ENCODE measurements at places on chromosomes 12 and 14. TPM values are rescaled to one million over a fixed set of nuclear protein-coding genes. Genes with fewer than 3 reads are reported as not detected.

DNA sequence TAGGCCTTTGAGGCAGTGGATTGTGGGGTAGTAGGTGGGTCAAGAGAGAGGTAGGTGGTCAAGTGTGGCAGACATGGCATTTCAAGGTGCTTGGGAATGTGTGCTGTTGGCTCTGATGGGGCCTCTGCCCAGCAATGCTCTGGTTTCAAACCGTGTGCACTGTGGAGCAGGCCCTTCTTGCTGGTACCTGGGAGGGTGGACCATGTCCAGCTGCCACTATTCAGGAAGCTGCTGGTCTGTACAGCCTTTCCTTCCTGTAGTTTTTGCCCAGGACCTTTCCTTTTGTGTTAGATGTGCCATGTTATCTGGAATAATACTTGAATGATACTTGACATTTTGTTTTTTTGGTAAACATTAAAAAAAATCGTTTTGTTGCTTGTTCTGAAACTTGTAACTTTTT is 14.8 kb downstream of the RIMKLB start:
- DNase-seq = no peak

Gene SOS2
- polyA plus RNA-seq = 10.2 TPM

DNA sequence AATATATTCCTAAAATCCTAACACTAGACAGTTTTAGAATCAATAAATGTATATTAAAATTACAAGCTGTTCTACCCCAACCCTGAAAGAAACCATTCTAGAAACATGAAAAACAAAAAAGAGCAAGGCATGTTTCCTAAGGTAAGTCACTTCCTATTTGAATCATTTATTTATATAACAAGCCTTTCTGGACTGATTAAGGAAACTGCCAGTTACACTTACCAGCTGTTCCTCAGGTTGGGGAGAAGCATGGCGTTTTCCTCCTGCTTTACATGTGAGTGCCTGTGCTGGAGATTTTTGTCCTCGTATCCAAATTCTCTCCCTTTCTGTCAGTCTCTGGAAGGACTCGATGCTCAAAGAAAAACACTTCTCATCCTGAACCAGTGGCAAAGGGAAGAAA is 183.3 kb downstream of the EFCAB11 start:
- DNase-seq = no peak

- DNase-seq = no peak
These were observed 126.6 kb downstream of the ZFP36L1 start for GRCh38 chr14:68666236-68666635.

GRCh38 chr14:77458249-77458950 is 507 bp downstream of the AHSA1 start:
- peak; percentile 4 for DNase-seq

GRCh38 chr12:132323171-132324010 is 6.0 kb downstream of the GALNT9 start:
- no peak for DNase-seq

- DNase-seq = no peak
These were observed 21.1 kb downstream of the GYS2 start for GRCh38 chr12:21583587-21583986.

DNA sequence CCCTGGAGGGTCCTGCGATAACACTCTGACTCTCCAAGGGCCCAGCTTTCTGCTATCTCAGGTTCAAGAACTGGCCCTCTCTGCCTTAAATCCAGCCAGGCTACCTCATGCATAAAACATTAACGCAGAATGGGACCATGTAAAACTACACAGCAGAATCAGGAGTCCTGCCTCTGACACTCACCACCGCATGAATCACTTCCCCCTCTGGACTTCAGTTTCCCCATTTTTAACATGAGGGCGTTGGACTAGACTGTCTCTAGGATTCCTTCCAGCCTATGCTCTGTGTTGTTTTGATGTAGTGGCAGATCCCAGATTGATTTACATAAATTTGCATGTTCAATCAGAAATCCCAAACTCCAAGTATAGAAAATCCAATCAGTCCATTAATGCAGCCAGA is 3.3 kb downstream of the NCKAP5L start:
- no peak for DNase-seq

Gene OR6C70
- not detected for polyA plus RNA-seq

DNA sequence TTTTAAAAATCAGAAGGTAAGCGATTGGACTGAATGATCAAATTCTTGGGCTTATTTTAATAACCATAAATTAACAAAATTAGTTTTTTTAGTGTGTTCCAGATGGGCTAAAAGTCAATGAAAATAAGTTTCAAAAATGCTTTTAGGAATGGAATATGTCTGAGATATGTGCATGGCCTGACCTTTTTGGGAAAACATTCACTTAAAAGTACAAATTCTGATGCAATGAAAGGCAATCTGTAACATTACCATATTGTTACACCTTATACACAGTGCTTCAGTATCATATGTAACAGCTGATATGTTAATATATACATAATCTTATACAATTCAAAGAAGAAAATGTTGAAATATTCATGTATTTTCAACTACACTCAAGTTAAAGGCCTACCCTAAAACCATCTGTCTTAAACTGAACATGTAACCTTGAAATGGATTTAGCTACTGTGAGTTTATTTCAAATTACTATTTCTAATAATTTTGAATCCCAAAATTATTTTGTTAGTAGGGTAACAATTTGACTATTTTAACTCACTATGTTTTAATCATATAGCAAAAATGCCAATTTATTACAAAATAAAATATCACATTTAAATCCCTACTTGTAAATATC is 84.8 kb downstream of the EEA1 start:
- no peak for DNase-seq

Gene INHBC
- polyA plus RNA-seq = not detected

GRCh38 chr12:67609226-67609870 is 39.2 kb upstream of the DYRK2 start:
- no peak for DNase-seq

GRCh38 chr14:59275668-59276067 is 87.2 kb downstream of the DAAM1 start:
- DNase-seq = no peak

DNA sequence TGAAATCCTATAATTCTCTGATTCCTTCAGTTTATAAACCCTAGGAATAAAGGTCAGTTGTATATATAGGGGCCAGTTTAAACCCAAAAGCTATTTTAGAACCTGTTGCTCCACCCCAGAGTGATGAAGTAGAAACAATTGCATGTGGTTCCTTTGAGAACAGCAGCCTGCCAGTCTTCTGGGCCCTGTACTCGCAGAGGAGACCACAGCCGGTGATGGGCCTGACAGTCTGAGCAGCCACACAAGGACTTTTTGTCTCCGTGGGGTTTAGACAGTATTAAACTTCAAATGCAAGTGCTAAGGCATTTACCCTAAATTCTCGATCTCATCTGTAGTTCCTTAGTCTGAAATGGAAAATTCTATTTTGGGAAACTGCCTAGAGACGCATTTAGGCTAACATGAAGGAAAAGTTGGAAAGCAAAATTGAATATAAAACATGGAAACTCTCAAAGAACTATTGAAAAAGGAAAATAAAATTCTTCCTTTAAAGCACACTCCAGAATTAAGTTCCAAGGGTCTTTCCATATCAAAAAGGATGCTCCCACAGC is 80.6 kb downstream of the PRICKLE1 start:
- no peak for DNase-seq

GRCh38 chr12:133105620-133106019 is 24.5 kb downstream of the ZNF891 start:
- DNase-seq = no peak

Gene ACVR1B
- polyA plus RNA-seq = 2.5 TPM

DNA sequence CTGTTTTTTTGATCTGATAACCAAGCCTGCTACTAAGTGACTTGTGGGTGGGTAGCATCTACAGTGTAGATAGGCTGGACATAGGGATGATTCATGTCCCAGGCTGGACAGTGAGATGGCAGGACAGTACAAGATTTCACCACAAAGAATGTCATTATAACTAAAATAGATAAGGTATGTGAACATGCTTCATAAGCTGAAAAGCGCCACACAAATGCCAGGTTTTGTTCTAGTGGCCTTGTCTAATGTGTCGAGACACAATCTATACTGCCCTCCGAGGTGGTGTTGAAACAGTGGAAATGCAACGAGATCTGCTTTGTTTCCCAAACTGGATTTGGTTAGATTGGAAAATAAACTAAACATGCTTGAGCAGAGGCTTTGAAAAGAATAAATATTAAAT is 4.4 kb downstream of the LGALS3 start:
- DNase-seq = no peak

DNA sequence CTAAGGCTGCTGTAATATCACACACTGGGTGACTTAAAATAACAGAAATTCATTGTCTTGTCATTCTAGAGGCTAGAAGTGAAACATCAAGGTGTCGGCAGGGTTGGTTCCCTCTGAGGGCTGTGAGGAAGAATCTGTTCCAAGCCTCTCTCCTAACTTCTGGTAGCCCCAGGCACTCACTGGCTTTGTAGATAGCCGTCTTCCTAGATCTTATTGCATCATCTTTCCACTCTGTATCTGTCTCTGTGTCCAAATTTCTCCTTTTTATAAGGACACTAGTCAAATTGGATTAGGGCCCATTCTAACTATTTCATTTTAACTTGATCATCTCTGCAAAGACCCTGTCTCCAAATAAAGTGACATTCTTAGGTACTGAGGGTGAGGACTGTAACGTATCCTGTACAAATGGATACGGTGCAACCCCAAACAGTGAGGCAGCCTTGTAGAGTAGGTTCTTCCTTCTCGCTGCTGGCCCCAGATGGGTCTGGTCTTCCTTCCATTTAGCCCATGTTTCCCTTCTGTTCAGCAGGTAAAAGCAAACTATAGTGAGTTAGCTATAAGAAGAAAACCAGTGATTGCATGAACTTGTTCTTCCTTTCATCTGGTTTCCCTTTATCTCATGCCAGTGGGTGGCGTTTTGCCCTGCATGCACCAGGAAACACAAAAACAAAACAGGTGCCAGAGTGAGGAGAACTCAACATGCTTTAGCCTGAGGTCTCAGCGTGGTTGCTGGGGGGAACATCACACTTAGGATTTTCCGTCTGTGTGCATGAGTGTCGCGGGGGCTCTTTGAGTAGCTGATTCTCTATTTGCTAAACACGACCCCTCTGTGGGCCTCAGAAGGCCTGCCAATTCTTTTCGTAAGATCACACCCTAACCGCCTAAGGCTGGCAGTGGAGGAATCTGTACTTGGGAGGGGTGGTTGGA is 19.5 kb downstream of the TTC9 start:
- DNase-seq = peak; percentile 79

DNA sequence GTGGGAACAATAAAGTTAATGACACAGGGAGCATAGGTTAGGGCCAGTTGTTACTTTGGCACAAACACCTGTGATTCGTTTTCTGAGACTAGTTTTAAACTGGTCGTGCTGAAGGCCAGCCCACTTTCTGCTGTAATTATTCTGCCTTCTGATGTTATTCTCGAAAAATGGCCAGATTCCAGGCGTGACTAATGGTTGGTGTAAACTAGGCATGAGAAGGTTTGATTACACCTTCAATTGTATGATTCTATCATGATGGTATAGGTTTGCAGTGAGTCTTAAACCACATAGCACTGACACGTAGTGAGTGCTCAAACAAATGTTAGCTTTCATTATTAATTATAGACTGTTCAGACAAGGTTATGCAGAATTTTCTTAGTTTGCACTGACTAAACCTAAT is 39.0 kb downstream of the CKB start:
- DNase-seq = no peak

DNA sequence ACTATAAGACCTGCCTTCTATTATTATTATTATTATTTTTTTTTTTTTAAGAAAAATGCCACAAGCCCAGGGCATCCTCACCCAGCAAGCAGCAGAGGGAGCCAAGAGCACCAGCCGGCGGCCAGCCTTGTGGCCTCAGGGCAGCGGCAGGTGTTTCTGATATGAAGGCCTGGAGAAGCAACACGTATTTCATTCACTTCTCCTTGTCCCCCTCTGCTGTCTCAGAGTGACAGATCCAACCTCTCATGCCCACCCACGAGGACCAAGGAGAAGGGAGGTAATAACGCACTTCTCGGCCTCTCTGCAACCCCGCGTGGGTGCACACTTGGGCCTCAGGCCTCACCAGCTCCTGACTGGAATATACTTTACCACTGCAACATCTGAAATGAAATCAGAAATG is 25.4 kb downstream of the CDC42BPB start:
- DNase-seq = no peak

DNA sequence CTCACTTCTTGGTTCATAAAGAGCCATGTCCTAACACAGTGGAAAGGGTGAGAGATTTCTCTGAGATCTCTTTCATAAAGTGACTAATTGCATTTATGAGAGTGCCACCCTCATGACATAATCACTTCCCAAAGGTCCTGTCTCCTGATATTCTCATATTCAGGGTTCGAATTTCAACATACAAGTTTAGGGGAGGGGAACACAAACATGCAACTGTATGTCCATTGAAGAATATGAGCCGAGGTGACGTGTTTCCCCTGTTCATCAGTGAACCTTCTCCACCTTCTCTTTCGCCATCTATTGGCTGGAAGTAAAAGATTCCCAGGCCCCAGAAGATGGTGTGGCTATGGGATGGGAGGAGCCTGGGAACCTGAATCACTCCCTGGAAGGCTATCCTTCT is 354.2 kb upstream of the ATP2B1 start:
- DNase-seq = no peak

GRCh38 chr12:82524641-82525040 is 162.1 kb upstream of the TMTC2 start:
- DNase-seq = no peak

DNA sequence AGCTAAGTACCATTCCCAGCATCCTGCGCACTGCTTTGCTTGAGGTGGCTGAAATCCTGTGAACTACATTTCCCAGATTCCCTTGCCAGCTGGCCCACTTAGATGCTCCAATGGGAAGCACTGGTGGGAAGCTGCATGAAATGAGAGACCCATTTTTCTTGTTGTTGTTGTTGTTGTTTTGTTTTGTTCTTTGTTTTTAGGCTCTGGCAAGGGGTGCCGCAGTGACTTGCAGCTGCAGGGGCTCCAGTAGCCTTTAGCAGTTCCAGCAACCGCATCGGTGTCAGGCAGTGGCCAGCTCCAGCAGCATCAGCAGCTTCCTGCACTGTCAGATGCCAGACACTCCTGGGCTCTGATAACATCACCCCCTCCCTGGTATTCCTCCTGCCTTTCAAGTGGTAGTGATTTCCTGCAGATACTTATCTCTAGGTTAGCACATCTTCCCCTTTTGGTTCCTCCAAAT is 8.8 kb upstream of the EGLN3 start:
- no peak for DNase-seq

- DNase-seq = peak; percentile 96
These were observed at the start of gene STX2 for GRCh38 chr12:130838951-130839769. STX2 (minus strand) TSS chr12:130839250; CDS start chr12:130839099, 151 bp downstream.

GRCh38 chr12:48074266-48074665 is 31.6 kb downstream of the SENP1 start:
- DNase-seq = no peak

DNA sequence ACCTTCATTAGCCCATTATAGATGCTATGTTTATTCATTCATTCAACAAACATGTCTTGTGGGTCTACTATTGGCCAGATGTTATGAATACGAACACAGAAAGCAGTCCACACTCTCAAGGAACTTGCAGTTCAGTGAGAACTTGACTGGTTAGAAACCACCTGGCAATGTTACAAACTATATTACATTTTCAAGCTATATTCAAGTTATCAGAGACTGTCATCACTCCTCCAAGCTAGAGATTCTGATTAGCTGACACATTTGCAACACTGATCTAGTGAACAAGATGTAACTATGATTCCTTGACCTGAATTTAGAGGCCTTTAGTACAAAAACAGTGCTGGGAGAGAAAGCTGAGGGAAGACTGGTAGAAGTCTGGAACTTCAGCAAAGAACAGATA is 170.7 kb upstream of the EEA1 start:
- DNase-seq = no peak

- DNase-seq = no peak
These were observed 250.0 kb upstream of the E2F7 start for GRCh38 chr12:77315407-77315806.

Gene CDCA3
- polyA plus RNA-seq = 0.94 TPM

GRCh38 chr12:64456119-64456518 is 4.2 kb downstream of the TBK1 start:
- DNase-seq = no peak

- DNase-seq = no peak
These were observed 106.6 kb upstream of the NOS1 start for GRCh38 chr12:117468016-117468415.
